ENCODE measurements at places on chromosomes 4 and X. TPM values are rescaled to one million over a fixed set of nuclear protein-coding genes. Genes with fewer than 3 reads are reported as not detected.

DNA sequence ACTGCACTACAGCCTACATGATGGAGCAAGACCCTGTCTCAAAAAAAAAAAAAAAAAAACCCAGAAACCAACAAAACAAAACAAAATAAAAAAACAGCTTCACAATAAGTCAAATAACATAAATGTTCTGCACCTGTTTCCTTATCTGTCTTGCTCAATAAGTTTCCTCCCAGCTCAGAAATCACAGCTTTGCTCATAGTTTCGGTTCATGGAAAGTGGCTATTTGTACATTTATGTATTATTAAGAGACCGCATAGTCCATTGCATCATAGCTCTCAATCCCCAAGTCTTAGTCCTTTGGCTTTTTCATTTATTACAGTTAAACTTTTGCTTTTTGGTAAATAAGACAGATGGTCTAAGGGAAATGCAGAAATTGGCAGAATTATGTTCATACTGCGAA is 24.4 kb upstream of the CFAP299 start:
- DNase-seq, result no peak

- peak; percentile 69 for DNase-seq
Observed at GRCh38 chrX:129540722-129541184, 694 bp downstream of the OCRL start.

The CSAG2 gene
- total RNA-seq, result not detected

- peak; percentile 76 for DNase-seq
Observed at GRCh38 chr4:173527103-173527891, 2.7 kb downstream of the HAND2 start.

The UGT2B17 gene
- 1.1 TPM for total RNA-seq

DNA sequence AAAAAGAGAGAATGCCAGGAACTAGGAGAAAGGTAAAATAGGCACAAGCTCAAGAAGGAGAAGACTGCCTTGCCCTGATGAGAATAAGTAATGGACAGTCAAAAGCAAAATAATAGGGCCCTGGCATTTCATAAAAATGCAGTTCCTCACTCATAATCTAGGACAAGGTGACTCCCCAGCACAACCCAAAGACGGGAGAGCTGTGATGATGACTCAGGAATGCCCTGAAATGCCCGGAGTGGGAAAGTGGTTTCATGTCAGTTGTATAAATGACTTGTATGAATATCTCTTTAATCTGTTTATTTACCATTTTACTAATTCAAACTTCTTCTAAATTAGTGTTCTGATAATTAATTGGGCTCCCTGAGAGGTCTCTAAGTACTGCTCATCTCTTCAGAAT is 28.8 kb upstream of the SETD7 start:
- no peak for DNase-seq

- no peak for DNase-seq
Observed at GRCh38 chr4:102420563-102421398, 75.5 kb upstream of the SLC39A8 start.

DNA sequence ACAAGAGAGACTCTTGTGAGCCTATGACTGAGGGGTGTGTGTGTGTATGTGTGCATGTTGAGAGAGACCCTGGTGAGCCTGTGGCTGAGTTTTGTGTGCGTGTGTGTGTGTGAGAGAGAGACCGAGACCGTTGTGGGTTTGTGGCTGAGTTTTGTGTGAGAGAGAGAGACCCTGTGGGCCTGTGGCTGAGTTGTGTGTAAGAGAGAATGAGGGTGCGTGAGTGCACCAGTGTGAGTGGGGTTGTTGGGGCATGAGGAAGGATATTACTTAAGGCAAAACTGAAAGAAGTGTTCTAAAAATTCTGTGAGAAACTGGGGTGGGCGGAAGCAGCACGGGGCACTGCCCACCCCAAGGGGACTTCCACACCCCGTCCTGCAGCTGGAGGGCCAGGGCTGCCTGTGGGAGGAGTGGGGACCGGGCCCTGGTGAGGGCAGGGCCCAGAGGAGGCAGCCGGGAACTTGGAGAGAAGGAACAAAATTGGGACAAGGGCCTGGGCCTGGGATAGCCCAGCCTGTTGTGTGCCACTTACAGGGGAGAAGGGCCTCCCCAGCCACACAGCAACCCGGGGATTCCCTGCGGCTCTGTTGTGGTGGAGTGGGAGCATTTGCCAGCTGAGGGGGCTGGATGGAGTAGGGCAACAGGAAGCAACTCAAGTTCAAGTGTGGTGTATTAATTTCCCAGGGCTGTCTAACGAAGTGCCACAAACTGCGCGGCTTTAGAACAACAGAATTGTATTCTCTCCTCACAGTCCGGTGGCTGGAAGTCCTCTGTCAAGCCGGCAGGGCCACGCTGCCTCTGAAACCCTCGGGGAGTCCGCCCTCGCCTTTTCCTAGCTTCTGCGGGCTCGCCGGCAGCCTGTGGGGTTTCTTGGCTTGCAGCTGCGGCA is 22.1 kb downstream of the TMEM131L start:
- DNase-seq, result no peak

DNA sequence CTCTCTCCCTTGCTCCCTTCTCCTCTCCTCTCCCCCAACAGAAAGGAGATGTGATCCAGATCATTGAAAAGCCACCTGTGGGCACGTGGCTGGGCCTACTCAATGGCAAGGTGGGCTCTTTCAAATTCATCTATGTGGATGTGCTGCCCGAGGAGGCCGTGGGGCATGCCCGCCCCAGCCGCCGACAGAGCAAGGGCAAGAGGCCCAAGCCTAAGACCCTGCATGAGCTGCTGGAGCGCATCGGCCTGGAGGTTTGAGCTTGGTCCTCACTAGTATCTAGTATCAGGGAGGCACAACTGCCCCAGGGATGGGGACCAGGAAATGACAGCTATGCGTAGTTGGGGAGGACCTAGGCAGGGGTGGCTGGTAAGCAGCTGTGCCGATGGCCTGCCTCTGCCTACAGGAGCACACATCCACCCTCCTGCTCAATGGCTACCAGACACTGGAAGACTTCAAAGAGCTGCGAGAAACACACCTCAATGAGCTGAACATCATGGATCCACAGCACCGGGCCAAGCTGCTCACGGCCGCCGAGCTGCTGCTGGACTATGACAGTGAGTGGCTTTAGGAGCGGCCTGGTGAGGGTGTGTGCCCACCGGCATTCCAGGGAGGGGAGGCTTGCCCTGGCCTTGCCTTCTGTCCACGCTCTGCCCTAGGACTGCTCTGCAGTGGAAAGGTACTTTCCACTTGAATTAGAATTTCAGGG is 13.0 kb downstream of the SASH3 start:
- DNase-seq, result peak; percentile 61

- no peak for DNase-seq
Observed at GRCh38 chr4:41155194-41155830, 59.0 kb downstream of the APBB2 start.

DNA sequence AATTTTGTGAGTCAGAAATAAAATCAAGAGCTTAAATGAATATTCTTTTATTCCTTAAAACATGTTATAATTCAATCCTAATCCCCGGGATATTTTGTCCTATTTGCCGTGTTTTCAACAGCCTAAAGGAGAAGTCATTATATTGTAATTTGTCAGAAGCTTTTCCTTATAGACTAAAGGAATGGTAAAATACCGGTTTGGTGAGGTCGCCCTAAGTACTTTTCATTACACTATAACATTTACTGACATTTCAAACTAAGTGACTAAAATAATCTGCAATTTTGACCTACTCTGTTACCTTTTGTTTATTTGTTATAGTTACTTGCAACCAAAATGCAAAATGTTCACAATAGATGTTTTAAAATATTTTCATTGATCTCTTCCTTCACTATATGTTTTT is 8.8 kb downstream of the DCLK2 start:
- no peak for DNase-seq

DNA sequence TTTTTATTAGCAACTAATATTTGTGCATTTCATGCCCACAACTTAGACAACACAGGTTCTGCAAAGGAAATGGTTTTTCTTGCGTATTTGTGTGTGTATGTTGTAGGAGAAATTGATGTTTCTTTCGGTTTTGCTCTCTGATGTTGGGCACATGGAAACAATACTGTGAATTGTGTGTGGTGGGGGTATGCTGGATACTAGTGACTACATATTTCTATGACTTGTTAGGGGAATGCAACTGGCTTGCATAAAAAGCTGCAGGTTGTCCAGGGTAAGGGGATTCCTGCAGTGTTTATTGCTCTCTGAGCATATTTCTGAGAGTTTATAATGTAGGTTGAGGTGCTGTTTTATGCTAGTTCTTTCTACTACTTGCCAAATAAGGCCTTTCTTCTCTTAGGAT is 11.6 kb downstream of the DLG3 start:
- DNase-seq, result no peak

The JADE1 gene
- 45.1 TPM for total RNA-seq

- DNase-seq, result no peak
Observed at GRCh38 chr4:67446811-67447210, 98.5 kb downstream of the CENPC start.

- DNase-seq, result no peak
Observed at GRCh38 chrX:78514852-78515251, 144.3 kb downstream of the RTL3 start.

DNA sequence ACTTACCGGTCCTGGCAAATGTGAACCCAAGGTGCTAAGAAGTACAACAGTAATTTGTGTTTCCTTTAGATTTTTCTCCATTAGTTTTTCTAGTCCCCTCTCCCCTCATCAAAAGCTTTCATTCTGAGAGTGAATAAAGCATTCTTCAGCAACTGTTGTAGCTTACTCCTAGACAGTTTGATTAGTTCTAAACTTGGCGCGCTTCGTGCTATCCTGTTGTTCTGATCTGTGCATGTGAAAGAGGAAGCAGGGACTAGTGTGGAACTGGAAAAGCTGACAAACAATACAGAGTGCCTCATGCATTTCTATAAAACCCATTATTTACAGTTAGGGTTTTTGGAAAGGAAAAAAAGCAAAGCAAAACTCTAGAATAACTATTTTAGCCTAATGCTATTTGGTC is 556.9 kb upstream of the SLIT2 start:
- DNase-seq, result no peak

The RAB40A gene
- 0.66 TPM for total RNA-seq

GRCh38 chrX:69096963-69097362 is 68.3 kb downstream of the PJA1 start:
- no peak for DNase-seq

DNA sequence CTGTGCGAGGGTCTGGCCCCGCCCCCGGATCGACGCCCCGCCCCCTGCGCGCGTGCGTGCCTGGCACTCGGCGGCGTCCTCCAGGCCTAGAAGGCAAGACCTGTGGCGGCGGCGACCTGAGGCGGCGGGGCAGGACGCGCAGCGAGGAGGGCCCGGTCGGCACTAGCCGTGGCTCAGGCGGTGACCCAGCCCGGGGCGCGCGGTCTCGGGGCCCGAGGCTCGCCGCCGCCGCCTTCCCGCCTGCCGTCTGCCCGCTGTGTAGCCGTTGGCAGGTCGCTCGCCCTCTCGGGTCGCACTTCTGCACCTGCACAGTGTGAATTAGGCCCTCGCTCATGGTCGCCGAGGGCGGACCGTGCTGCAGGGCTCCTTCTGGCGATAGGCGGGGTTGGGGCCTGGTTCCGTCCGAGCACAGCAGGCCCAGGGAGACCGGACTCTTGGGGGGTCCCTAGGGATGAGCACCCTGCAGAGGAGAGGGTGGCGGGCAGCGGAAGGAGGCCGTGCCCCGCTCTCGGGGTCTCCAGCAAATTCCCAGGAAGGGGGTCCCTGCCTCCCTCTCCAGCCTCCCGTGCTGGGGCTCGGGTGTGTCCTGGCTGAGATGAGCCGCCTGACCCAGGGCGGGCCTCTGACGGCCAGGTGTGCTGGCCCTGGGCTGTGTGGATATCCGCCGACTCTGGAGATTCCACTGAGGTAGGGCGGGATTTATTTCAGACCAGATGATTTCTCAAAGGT is 557 bp upstream of the FAM53A start:
- DNase-seq, result peak; percentile 95

The TRIM2 gene
- 31.6 TPM for total RNA-seq

DNA sequence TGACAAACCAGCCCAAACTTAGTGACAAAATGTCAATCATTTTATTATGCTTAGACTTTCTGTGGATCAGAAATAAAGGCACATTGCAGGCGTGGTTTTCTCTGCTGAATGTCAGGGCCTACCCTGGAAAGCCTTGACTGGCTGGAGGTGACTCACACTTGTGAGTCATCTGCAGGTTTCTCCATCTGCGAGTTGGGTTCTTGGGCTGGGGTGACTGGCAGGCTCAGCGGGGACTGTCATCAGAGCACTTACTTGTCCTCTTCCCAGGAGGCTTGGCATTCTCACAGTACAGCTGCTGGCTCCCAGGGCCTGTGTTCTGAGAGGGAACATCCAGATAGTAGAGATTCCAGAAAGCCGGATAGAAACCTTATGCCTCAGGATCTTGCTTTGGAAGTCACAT is 153.8 kb upstream of the AGA start:
- DNase-seq, result no peak

The ACSL1 gene
- total RNA-seq, result 104 TPM

- DNase-seq, result no peak
Observed at GRCh38 chr4:52529983-52530382, 129.1 kb downstream of the USP46 start.

The ATP8A1 gene
- total RNA-seq, result 19.3 TPM

The ETDA gene
- not detected for total RNA-seq

DNA sequence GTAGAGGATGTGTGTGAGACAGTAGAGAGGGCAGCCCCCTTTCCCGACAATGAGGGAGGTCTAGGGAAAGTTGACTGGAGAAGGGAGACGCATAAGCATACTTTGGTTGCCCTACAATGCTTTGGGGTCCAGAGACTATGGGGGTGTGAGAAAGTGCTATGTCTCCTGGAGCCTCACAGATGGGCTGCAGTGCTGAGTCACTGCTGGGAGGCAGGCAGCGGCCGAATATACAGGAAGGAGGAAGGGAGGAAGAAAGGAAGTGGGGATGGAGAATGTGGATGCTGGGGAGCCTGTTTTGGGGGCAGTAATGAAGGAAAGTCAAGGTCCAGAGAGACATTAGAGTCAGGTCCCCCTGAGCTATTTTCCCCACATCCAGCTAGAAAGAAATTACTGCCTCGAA is 12.7 kb downstream of the DRP2 start:
- DNase-seq, result no peak

The STBD1 gene
- total RNA-seq, result 13.9 TPM

The UBQLN2 gene
- 25.2 TPM for total RNA-seq

DNA sequence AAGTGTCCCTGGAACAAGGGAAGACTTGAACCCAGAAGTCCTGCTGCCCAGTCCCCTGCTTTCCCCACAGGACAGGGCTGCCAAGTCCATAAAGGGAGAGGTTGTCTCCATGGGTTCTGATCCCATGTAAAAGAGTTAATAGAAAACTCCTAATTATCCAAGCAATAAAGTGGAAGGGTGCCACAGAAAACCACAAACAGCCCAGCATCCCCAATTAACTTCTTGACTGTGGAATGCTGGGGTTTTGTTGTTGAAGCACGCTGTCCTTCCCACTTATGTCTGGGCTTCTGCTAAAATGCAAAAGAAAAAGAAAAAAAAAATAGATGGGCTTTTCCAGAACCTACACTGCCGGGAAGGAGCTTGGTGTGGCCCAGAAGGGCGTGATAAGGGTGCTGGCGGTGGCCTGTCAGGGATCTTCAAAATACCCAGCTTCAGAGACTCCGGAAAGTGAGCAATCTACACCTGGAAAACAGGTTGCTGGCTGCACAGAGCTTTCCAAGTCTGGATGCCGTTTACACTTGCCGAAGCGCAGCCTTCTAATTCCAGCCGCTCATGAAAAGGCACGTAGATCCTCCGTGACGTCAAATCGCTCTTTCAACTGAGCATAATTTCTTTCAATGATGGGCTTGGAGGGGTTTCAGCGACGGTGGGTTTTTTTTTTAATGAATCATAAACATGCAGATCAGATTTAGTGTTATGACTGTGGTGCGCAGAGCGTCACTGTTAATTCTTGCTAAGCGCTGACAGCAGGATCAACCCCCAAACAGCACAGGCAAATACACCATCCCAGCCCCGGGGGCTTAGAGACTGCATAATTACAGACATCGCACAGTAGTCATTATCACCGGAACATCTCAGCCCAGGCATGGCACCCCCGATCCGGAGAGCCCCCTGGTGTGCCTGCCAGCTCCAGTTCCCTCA is 197.6 kb downstream of the BCOR start:
- no peak for DNase-seq
